ENCODE measurements at places on chromosomes 11 and 22.

DNA sequence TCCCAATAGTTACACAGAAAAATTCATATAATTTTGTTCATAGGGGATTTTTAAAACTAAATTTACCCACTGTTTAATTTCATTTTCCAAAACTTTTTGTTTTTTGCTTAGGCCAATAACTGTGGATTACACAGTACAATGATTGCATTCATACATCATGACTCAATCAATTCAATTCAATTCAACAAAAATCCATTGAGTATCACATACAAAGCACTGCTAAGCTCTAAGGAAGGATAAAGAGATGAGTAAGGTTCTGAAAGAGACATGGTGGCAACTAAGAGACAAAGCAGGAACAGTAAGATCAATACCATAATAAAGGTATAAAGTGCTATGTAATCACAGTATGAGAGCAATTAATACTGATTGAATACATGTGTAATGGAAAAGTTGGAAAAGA lies 9.4 kb upstream of the LAYN start:
- no peak for DNase-seq

- DNase-seq, result no peak
Measured at GRCh38 chr11:134270250-134270714, 5.9 kb upstream of the GLB1L3 start.

GRCh38 chr22:48919187-48919590 lies 908.5 kb downstream of the BRD1 start:
- DNase-seq, result no peak

DNA sequence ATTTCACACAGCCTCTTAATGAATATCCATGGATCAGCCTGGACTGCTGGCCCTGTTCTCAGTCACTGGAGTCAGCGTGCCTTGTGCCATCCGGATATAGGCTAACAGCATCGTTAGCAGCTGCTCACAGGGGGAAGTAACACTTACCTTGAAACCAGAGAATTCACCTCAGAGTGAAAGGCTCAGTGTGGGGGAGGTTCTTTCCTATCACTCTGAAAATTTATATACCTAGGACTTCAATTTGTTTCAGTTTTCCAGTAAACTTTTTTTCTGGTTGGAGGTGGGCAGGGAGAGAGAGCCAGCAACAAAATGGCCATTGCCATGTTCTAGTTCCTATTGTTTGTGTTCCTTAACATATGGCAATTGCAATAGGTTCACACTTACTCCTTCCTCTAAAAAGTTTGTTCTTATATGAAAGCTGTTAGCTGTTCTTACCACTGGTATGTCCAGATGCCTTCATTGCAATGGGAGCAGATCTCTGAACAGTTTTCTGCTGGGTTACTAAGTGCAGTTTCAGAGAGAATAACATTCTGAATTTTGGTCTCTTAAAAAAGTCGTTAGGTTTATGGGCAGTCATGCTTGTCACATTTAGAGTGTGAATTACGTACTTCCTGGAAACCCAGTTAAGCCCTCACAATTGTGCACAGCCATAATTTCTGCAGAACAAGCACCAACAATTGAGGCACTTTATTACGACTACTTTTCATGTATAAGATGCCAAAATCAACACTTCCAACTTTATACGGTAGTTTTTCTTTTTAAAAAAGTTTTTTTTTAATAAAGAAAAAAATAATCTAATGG lies 247.6 kb downstream of the CADM1 start:
- DNase-seq, result no peak

- no peak for DNase-seq
Measured at GRCh38 chr11:6734616-6735015, 37.2 kb downstream of the OR2AG2 start.

GRCh38 chr11:36450110-36450572 lies 59.9 kb downstream of the TRAF6 start:
- DNase-seq, result no peak

DNA sequence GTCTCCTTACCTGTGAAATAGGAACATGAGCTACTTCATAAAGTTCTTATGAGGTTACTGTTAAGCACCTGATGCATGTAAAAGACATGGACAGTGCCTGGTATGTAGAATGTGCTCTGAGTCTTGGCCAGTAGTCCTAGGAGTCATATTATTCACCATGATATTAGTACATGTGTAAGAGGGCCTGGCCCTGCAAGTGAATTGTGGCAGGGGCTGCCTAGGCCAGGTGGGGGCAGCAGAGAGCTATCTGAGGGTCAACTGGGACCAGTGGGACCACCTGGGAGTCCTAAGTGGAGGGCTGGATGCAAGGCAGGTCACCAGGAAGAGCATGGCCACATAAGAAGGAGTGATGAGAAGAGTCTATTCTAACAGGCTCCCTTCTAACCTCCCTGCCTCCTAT lies 529.5 kb downstream of the SOX6 start:
- DNase-seq, result no peak

All from DMS 273 treated with DMSO at 0.1 percent for 48 hours (cell line).